C1 segment of cervical spinal cord (tissue), 14 donors: ENCODE measurements at places on chromosomes 5 and 9.

DNA sequence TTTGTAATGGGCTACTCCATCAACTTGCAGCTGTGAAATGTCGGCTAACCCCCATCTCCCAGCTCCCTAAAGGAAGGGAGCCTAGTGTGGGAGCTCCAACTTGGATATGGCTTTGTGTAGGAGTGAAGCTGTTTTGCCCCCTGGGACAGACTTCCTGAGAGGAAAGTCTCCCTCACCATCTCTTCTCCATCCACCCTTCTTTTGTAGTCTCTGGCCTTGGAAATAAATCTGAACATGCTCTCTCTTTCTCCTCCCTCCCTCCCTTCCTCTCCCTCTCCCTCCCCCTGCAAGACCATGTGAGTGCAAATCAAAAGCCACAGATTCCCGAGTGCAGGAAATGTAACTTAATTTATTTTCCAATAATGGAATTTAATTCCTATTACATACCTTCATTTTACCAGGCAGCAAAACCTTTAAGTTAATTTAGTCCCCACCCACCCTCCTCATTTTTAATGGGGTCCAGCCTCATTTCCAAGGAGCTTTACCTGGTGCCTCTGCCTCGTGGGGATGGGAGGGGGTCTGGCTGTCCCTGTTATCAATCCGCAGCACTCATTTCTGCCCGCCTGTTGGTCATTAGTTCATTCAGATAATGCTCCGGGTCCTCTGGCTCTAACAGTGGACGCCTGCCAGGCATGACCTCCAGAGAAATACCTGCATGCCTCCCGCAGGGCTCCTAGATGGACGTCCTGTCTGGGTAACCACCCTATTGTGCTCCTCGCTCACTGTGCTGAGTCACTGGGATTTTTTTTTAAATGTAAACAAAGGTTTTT lies 122.9 kb upstream of the TAF11L2 start:
- DNase-seq = no peak

DNA sequence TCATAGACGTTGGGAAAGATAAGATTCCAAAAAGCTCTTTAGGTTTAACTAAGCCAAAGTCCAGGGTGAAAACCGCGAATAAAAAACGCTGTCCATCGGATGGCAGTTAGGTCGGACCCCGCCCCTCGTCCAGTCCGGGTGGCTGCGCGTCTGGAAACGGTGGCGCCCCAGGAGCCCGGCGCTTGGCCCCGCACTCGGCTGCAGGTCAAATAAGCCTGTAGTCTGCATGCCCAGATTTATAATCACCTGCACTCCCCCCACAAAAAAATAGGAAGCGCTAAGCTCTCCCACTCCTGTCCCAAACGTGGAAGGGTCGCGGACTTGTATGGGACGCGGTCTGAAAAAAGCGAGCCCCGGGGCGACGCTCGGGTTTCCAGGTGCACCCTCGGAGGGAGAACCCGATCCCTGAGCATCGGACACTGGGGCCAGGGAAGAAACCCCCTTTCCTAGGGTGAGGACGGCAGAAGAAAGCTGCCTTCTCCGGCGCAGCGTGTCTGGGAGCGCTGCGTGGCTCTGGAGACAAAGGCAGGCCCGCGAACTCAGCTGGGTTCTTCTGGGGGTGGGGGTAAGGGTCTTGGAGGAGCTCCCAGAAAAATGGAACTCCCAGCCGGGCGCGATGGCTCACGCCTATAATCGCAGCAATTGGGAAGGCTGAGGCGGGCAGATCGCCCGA lies 923 bp upstream of the ZBTB5 start:
- DNase-seq = no peak

GRCh38 chr9:133461975-133462374 lies 2.2 kb downstream of the CACFD1 start:
- no peak for DNase-seq

- no peak for DNase-seq
These were observed 230.1 kb downstream of the PAX5 start for GRCh38 chr9:36803961-36804360.

GRCh38 chr5:67188274-67189078 lies 8.1 kb downstream of the CD180 start:
- no peak for DNase-seq

- no peak for DNase-seq
These were observed 22.8 kb downstream of the C9orf57 start for GRCh38 chr9:72037571-72037970.

DNA sequence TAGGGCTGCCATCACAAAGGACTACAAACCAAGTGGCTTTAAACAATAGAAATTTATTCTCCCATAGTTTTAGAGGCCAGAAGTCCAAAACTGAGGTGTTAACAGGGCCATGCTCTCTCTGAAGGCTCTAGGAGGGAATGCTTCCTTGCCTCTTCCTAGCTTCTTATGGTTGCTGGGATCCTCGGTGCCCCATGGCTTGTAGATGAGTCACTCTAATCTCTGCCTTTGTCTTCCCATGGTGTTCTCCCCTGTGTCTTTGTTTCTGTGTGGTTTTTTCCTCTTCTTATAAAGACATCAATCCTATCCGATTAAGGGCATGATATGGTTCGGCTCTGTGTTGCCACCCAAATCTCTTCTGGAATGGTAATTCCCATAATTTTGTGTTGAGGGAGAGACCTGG lies 178.8 kb upstream of the NREP start:
- no peak for DNase-seq

GRCh38 chr9:124531115-124531514 lies 23.9 kb upstream of the NR5A1 start:
- DNase-seq = no peak

DNA sequence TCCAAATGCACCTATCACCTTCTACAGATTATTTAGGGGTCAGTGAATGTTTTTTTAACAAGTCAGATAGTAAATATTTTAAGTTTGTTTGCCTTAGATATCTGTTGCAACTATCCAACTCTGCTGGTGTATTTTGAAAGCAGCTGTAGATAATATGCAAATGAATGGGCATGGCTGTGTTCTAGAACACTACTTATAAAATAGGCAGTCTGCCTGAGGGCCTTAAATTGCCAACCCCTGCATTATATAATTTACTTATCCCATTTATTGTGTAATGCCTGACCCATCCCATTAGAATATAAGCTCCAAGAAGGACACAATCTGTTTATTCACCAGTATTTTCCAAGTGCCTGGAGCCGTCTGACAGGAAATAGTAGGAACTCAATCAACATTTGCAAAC lies 149.0 kb downstream of the TTC39B start:
- no peak for DNase-seq

GRCh38 chr5:138937392-138938387 lies 62.6 kb upstream of the LRRTM2 start:
- no peak for DNase-seq

- no peak for DNase-seq
These were observed 37.9 kb downstream of the FBXO38 start for GRCh38 chr5:148421661-148422060.

GRCh38 chr5:58365791-58366190 lies 94.1 kb downstream of the PLK2 start:
- no peak for DNase-seq

DNA sequence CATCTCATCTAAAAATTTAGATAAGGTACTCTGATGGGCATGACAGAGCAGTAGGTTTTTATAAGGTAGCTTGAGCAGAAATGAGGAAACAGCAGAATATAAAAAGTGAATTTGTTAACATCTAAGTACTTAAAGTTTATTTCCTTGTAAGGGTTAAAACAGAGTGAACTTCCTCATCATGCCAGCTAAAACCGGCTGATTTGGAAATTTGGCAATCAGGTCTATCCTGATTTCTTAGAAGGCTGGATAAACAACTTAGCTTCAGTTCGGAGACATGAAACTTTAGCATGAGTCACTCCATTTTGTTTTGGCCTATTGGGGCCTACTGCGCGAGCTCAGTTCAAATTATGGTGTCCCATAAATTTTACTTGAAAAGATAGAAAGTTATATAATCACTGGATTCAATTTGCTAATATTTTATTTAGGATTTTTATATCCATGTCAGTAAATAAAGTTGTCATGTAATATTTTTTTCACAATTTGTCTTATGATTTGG lies 241.6 kb upstream of the RORB start:
- DNase-seq = no peak

GRCh38 chr5:104372376-104372775 lies 809.8 kb upstream of the NUDT12 start:
- DNase-seq = no peak

DNA sequence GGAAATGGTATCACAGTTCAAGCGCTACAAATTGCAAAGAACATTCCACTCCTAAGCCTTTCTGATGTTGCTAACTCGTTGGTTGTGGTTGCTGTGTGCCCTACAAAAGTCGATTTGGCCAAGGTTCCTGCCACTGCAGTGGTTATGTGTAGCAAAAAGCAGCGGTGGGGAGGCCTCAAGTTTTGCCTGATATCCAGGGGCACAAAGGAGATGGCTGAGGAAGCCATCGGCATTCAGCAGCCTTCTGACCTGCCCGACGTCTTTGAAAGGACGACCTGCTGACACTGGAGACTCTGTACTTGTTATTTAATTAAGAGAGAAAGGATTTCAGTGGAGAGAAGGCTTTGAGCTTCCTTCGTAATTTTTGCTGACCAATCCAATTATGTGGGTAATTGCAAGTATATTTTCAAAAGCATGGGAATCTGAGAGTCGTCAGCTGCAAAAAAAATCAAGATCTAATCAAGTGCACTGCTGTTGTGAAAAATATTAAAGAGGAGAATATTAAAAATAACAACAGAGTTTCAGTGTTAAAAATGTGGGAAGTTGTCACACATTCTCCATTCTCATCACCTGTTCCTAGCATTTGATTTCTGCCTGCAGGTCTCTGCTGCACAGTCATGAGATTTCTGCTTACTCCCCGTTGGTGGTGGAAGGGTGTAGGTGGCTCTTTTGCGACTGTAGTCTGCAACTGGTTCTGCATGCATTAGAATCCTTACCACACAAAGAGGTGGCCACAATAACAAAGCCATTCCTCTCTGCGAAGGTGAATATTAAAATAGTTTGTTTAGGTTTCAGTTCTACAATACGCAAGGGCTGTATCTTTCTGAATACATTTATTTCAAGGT lies 319.2 kb downstream of the IRX2 start:
- no peak for DNase-seq

DNA sequence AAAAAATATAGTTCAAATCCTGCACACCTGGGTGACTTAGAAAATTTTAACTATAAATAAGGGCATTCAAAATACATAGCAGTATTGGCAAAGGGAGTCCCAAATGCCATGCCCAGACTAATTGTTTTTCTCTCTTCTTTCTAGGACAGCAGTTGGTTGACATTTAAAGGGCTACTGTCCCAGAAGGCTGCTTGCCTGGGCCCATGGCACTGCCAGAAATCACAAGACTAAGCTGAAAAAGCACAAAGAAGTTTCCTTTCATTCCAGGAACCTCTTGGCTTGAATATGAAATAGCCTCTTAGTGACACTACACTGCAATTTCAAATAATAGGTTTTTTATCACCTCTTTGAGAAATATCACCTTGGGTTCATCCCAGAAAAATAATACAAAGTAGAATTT lies 388.9 kb upstream of the TRPC7 start:
- no peak for DNase-seq

DNA sequence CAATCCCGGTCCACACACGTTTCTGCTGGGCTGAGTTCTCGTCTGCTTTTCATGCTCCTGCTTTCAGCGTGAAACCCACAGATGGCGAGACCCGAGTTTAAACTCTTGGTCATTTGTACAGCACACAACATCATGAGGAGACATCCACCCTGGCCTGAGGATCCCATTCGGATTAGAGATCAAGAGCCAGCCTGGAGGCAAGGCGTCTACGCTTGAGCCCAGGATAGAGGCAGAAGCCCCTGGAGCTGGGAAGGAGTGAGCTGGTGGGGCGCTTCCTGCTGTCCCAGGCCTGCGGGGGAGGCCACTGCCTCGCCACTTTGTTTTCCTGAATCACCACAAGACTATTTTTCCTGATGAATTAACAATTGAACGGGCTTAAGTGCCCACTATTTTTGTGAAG lies 281.9 kb upstream of the IRX4 start:
- DNase-seq = no peak

DNA sequence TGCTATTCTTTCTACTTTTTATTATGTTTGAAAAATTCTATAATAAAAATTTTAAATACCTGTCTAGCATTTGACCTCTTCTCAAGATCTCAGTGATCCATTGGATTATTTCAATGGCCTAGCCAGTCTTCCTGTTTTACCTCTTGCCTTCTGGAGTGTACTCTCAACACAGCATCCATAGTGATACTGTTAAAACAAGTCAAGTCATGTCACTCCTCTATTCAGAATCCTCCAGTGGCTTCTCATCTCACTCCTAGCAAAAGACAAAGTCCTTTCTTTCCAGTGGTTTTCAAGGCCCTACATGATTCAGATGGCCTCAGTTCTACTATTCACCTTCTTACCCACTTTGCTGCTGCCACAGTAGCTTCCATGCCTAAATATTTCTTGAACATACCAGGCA lies 1.8 kb downstream of the MARVELD2 start:
- no peak for DNase-seq

GRCh38 chr5:150034662-150035061 lies 34.1 kb downstream of the HMGXB3 start:
- no peak for DNase-seq

DNA sequence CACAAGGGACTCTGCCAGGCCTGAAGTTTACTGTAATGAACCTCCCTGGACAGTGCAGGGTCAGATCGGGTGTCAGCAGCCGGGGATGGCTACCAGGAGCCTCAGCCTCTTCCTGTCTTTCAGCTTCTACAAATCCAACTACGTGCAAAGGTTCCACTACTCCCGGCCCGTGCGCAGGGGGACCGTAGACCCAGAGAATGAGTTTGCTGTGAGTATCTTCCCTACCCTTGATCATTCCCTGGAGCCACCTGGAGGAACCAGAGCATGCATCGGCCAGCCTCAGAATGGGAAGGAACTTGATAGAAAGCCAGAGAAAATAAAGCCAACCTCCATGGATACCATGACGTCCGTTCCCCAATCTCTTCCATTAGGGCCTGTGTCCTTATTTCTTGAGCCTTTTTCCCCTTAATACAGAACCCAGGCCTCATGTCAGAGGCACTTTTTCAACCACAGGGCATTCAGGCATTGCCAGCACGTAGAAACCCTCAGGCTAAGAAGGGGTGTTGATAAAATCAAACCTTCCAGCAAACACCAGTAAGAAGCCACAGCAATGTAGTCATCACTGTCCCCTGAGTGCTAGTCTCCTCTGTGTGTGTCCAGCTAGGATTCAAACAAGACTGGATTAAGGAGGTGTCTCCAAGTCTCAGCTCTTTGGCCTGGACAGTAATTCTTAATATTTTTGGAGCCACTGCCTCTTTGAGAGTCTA lies 49.0 kb upstream of the FOXI1 start:
- no peak for DNase-seq

DNA sequence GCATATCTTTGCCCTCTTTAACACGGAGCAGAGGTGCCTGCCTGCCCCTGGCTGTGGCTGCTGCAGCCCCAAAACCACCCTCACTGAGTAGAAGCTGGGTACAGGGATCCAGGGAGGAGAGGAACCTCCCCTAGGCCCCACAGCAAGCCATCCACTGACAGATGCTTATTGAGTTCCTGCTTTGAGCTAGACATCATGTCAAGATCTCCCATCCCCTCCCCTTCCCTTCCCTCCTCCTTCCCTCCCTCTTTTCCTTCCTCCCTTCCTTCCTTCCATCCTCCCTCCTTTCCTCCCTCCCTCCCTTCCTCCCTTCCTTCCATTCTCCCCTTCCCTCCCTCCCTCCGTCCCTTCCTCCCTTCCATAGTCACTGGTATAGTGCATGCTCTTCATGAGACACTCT lies 29.3 kb downstream of the GOLGA2 start:
- no peak for DNase-seq

GRCh38 chr9:116693233-116693731 lies 6.2 kb downstream of the TRIM32 start:
- no peak for DNase-seq

- DNase-seq = no peak
These were observed 180.2 kb downstream of the AUH start for GRCh38 chr9:91181541-91181940.
